B cell (primary cell): ENCODE measurements at places on chromosomes 5 and 9.

DNA sequence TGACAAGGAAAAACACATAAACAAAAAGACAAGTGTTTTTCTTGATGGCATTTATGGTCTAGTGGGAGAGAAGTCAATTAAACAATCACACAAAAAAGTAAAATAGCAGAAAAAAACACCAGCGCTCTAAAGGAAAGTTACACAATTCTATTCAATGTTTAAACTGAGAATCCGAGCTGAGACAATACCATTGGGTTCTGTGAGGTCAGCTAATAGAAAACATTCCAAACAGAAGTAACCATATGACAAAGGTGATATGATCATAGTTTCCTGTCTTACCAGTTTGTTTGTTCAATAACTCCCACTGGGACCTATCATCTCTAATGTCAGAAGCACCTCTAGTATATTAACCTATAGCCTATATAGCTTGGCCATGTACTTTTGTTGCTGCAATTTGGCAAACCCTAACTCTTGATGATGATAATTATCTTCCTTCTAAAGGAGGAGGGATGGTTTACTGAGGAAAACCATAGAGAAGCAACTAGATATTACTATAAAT, 1030.0 kb downstream of the CDH12 start:
- no peak for DNase-seq

- no peak for DNase-seq
Observed at GRCh38 chr9:23822261-23823169, 3.5 kb downstream of the ELAVL2 start.

GRCh38 chr5:149995385-149996204, 4.9 kb downstream of the TIGD6 start:
- DNase-seq = no peak

DNA sequence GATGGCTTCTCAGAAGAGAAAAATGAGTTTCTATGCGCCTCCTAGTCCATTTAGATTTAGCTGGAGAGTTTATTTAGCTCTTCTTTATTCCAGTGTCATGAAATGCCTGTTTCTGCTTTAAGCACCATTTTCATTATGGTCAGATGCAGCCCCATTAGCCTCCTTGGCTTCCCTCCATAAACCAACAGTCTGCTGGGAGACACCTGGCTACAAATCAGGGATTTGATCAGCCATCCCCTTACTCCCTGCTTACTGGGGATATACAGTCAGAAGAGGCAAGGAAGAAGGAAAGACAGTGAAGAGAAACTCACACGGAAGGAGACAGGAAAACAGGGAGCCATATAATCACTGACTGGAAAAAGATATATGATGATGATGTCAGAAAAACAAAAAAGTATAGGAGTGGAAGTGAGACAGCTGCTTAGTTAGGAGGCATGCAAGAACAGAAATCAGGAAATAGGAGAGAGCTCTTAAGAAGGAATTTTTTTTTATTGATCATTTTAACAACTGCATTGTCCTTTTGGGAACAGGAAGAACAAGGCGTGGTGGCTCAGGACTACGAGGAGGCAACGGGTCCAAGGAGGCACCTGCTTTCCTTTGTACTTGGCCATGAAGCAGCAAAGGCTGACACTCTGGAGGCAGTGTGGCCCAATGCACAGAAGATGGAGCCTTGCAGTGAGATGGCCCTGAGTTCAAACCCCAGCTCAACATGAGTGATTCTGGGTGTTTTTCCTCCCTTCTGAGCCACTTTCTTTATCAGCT, 56.1 kb downstream of the MED27 start:
- DNase-seq = no peak

- no peak for DNase-seq
Observed at GRCh38 chr5:43043400-43043756, 3.3 kb upstream of the ANXA2R start.

DNA sequence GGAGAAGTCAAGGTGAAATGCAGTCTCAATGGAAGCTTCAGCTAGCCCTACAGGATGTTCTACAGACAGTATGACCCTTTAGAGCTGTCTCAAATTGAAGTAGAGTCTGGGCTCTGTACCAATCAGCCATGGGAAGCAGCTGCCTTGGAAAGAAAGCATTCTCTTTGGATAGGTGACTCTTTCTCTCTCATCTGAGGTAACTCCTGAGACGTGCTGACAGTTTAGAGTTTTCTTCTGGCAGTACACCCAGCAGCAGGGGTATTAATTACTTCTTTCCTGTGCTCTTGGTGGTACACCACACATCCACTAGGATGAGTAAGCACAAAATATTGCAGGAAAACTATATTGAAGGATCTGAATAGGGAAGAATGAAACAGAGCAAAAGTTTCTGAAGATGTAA, 329.6 kb upstream of the RGMB start:
- no peak for DNase-seq

DNA sequence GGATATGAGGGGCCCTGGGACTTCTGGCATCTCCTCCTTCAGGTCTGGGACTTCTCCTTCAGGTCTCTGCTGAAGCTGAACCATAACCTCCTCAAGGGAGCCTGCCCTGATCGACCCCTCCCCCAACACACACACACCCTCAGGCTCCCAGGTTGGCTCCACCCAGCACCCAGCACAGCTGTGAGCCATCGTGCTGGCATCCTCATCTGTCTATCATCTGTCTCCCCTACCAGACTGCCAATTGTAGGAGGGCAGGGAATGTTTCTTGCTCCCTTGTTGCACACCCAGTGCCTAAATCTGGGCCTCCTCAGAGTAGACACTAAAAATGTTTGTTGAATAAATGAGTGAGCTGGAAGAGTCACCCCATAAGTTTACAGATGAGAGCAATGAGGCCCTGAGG, 71.4 kb downstream of the LRSAM1 start:
- DNase-seq = no peak
